ENCODE measurements at places on chromosomes 16 and 17.

GRCh38 chr17:66260275-66260674, 31.1 kb upstream of the APOH start:
- no peak for DNase-seq

DNA sequence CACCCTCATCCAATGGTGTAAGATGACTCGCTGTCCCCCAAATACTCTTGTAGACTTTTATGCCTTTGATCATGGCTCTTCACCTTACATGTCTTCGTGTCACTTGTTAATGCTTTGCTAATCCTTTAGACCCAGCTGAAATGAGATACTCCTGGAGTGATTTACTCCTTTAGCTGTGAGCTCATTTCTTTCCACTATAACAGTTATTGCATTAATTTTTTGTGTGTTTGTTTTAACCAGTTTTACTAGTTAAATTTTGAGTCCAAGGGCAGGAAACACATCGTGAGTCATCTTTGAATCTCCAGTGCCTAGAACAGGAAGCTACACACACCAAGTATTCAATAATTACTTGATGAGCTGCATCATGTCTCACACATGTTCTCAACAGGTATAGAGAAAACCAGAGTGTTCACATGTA, 6.5 kb upstream of the CTCF start:
- DNase-seq, result no peak

- DNase-seq, result peak; percentile 63
Observed at GRCh38 chr16:1543085-1543896, 9.8 kb downstream of the TMEM204 start.

- DNase-seq, result peak; percentile 78
Observed at GRCh38 chr16:10964039-10964890, 19.9 kb downstream of the CLEC16A start.

- no peak for DNase-seq
Observed at GRCh38 chr17:2580151-2580550, 13.3 kb upstream of the PAFAH1B1 start.

- DNase-seq, result peak; percentile 13
Observed at GRCh38 chr17:64343833-64344637, 46.6 kb downstream of the PECAM1 start.

DNA sequence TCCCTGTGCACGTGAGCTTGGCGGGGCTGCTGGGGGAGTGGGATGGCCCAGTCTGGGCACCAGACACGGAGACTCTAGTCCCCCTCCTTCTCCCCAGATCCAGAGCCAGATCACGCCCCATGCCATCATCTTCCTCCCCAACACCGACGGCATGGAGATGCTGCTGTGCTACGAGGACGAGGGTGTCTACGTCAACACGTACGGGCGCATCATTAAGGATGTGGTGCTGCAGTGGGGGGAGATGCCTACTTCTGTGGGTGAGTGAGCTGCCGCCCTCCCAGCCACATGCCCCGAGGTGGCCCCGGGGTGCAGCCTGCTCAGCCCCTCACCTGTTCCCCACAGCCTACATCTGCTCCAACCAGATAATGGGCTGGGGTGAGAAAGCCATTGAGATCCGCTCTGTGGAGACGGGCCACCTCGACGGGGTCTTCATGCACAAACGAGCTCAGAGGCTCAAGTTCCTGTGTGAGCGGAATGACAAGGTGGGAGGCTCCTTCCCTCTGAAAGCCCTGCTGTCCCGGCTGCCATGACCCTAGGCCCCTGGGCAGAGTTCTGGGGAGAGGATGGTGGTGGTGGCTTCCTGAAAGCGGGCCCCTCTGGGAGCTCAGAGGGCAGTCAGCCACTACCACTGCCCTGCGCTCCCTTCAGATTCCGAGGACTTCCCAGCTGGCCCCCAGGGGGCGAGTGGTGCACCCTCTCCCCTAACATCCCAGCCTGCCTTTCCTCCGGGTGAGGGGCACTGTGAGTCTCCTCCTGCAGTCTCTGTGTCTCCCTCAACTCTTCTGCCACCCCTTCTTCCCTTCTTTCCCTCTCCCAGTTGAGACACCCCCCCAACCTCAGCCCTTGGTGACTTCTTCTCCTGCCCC, 2.8 kb upstream of the C17orf107 start:
- no peak for DNase-seq

DNA sequence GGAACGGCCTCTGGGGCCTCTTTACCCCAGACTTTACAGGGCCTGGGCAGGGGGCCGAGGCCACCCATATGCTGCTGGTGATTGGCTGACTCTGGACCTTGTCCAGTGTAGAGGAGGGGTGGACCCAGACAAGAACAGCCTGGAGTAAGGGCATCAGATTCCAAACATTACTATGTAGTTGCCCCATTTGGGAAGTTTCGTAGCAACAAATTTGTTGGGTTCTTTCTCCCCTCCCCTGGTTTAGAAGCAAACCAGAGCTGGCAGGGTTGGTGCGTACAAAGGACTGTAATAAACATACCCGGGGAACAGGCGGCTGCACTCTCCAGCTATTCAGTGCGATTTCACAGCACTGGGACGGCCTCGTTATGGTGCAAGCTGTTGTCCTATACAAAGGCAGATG, 145.5 kb downstream of the NTN1 start:
- DNase-seq, result no peak

- no peak for DNase-seq
Observed at GRCh38 chr17:75773808-75774470, 8.9 kb upstream of the GALK1 start.

DNA sequence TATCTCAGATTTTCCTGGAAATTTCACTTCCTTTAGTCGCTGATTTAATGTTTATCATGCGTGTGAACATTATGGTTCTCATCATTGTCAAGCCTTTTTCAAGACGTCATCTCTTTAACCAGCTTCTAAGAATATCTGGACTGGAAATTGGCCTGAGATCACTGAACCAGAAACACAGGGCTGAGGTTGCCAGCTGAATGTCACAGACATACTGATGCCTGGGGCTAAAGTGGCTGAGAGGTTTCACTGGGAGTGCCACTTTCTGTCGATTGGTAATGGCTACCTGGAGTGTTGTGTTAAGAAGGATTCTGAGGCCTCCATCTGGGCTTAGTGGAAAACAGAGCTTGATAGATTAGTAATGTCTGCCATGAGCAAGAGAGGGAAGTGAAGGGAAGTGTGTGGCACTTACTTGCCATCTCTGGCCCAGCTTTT, 54.2 kb downstream of the CRISPLD2 start:
- no peak for DNase-seq

- DNase-seq, result no peak
Observed at GRCh38 chr17:360092-360750, 7.6 kb upstream of the RPH3AL start.

DNA sequence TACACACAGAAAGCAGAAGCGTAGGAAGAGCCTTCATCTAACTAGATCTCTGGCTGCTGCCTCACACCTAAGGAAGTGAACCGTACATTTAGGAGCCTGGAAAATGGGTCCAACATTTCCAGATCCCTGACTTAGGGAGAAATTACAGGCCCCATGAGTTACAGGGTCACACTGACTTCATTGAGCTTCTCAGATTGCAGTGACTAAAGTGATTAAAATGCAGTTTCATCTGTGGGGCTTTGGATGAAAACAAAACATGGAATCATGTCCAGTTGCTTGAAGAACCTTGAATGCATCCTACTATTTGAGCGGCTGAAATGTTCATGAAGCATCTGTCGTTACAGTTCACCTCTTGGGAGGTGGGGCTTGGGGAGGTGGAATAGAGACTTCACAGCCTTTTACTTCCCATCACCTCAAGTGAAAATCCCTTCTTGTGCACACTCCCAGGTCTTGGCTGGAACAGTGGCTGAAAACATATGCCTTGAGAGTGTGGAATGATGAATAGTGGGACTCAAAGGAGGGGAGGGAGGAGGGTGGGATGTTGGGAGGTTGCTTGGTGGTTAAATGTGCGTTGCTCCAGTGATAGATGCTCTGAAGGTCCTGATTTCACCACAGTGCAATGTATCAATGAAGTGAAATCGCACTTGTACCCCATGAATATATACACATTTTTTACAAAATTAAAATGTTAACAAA, 19.7 kb downstream of the TEKT3 start:
- DNase-seq, result no peak

DNA sequence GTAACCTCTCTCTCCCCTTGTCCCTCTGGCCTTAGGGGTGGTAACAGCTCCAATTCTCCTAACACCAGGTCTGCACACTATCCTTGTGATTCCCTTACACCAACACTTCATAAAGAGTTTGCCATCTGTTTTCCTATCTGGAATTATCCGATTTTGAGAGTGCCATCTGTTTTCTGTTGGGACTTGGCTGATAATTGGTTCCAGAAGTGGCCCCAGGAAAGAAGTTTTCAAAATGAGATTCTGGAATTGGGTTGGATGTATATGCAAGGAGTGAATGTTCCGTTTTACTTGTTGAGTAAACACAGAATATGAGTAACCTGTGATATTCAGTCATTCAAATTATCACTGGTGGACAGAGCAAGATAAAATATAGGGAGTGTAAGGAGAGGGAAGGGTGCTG, 134.1 kb upstream of the HS3ST3A1 start:
- no peak for DNase-seq

DNA sequence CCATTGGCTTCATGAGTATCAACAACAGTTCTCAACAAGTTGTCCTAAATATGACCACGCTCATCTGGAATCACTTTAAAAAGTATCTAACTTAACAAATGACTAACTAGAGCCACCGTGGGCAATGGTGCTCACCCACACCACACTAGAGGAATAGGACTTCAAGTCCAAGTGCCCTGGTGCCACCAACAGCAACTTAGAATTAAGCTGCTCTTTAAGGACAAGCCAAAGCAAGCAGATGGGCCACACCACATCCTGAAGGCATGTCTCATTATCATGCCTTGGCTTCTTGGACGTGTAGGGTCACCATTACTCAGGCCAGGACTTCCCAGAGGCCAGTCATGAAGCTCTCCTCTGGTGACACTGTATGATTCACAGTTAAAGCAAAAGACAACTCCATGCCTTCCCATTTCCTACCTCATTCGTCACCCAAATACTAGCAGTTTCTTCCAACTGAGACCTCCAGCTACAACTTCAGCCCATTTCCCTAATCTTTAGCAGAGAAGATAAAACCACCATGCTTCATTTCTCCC, 9.4 kb upstream of the SLC6A4 start:
- no peak for DNase-seq

DNA sequence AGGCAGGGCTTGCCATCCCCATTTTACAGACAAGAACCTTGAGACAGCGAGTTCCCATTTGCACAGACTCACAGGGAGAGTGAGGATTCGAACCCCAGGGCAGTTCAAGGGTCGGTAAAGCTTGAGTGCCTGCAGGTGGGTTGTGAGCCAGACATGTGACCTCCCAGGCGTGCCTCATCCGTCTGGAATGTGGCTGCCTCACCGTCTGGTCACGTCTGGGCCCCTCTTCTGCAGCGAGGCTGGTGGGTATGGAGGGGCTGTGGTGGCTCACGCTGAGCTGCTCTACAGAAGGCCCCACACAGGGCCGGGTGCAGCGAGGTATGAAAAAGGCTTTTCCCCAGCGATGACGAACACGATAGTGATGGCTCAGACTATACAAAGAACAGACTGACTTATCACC, 35.8 kb upstream of the LHX1 start:
- no peak for DNase-seq

DNA sequence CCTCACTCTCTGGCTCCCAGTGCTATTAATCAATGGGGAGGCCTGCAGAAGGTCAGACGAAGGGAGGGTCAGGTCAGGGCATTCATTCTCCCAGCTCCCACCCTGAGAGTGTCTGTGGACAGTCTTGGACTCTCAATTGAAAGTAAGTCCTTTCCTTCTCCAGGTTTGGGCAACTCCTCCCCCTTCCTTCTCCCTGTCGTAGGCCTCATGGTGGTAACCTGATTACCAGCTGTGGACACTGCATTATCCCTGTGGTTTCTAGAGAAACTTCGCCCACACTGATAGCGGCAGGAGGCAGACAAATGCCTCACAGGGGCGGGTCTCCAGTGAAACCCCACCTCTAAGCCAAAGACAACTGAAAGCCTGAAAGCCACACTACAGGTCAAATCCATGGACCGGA, 57.7 kb upstream of the SLC25A19 start:
- no peak for DNase-seq

DNA sequence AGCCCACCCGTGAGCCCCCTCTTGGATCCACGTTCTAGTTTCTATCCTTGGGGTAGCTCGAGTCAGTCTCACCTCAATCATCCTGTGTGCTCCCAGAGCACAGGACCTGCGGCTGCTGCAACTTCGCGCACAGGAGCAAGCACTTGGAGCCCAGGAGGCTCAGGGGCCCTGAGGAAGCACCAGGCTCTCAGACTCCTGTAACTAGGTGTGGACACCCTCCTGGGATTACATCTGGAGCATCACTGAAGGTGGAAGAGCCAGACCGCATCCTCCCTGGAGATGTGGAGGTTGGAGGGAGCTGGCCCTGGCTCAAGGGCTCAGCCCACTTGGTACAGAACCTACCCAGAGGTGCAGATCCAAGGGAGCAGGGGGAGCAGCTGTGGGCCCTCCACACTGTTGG, 2.7 kb downstream of the HBQ1 start:
- no peak for DNase-seq

DNA sequence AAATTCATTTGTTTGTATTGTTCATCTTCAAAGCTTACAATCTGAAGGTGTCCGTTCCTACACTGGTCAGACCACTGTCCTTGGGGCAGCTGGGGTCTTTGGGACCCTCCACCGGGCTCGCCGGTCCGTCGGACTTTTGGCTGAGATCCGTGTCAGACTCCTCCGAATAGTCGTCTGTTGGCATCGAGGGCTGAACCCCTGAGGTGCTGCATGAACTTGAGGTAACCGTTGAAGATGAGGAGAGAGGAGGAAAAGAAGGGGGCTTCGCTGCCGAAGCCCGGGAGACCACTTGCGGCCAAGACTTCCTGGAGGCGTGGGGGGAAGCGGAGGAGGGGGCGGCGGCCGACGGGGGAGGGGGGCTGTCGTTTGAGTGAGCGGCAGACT, 260.8 kb downstream of the ZFHX3 start:
- DNase-seq, result no peak

- no peak for DNase-seq
Observed at GRCh38 chr17:66661411-66662256, 173.3 kb upstream of the CACNG5 start.

- no peak for DNase-seq
Observed at GRCh38 chr16:3133844-3134243, 985 bp upstream of the ZNF213 start.

DNA sequence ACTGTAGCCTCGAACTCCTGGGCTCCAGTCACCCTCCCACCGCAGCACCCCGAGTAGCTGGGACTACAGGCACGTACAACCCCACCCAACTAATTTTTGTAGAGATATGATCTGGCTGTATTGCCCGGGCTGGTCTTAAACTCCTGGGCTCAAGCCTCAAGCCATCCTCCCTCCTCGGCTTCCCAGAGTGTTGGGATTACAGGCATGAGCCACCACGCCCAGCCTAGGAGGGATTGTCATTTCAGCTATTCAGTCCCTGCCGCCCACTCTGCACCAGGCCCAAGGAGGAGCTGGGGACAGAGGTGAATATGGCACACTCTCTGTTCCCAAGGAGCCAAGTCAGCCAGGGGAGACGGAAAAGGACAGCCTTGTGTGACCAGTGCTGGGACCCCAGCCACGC, 256.2 kb downstream of the PARN start:
- DNase-seq, result no peak

GRCh38 chr16:50887500-50888298, 145.8 kb downstream of the CYLD start:
- DNase-seq, result no peak

- DNase-seq, result peak; percentile 41
Observed at GRCh38 chr17:68346448-68346847, 55.2 kb downstream of the ARSG start.

GRCh38 chr16:73126525-73126853, 78.6 kb upstream of the ZFHX3 start:
- no peak for DNase-seq
